ENCODE measurements at places on chromosomes 7 and 10. TPM values are rescaled to one million over a fixed set of nuclear protein-coding genes. Genes with fewer than 3 reads are reported as not detected.

Gene SEM1
- 45.5 TPM for total RNA-seq

Gene GTPBP4
- total RNA-seq, result 51.1 TPM

Gene OR6B1
- not detected for total RNA-seq

Gene CALCR
- not detected for total RNA-seq

Gene LLCFC1
- not detected for total RNA-seq

Gene IGFBP1
- total RNA-seq, result 0.72 TPM

Gene C10orf143
- 0.57 TPM for total RNA-seq

Gene ENO4
- total RNA-seq, result 0.07 TPM
